ENCODE measurements at places on chromosomes 5 and 9. TPM values are rescaled to one million over a fixed set of nuclear protein-coding genes. Genes with fewer than 3 reads are reported as not detected.

GRCh38 chr9:126000256-126000655 lies 253.1 kb downstream of the PBX3 start:
- H3K36me3 ChIP-seq, result no peaks in the 10 kb centered on the region
- DNase-seq, result no peak
- H3K27ac ChIP-seq, result no peak overlapping the region
- H3K4me3 ChIP-seq, result no peak overlapping the region

GRCh38 chr5:35031276-35031675 lies 16.5 kb downstream of the AGXT2 start:
- no peaks in the 10 kb centered on the region for H3K36me3 ChIP-seq
- no peaks in the 10 kb centered on the region for H3K27me3 ChIP-seq
- no peak for DNase-seq
- no peak overlapping the region for H3K27ac ChIP-seq
- H3K4me3 ChIP-seq, result no peak overlapping the region
- no peaks in the 10 kb centered on the region for H3K4me1 ChIP-seq

DNA sequence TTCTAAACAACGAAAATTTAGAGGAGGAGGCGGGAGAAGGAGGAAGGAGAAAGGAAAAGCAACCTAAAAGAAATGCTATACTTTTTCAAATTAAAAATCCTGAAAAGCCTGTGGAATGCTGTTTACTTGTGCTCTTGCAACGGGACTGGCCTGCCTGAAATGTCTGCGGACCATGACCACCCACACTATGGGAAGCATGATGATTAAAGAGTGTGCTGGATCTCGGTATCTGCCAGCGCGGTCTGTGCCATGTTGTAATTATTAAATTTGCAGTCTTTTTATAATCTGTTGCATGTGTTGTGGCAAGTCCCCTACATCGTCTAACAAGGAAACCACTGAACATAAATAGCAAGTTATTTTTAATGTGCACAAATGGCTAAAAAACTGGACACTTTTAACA lies 111.4 kb downstream of the FANCC start:
- H3K36me3 ChIP-seq, result no peaks in the 10 kb centered on the region
- H3K4me3 ChIP-seq, result no peak overlapping the region
- H3K27me3 ChIP-seq, result no peaks in the 10 kb centered on the region
- H3K27ac ChIP-seq, result no peak overlapping the region
- H3K4me1 ChIP-seq, result peaks cover 7% of the 10 kb centered on the region

Gene SPATA31D4
- polyA plus RNA-seq, result not detected

GRCh38 chr5:177540438-177540837 lies 13.9 kb downstream of the FAM193B start:
- H3K4me3 ChIP-seq, result no peak overlapping the region
- H3K27ac ChIP-seq, result no peak overlapping the region
- peaks cover 29% of the 10 kb centered on the region for H3K36me3 ChIP-seq
- peaks cover 17% of the 10 kb centered on the region for H3K4me1 ChIP-seq

GRCh38 chr9:96877269-96877668 lies 23.0 kb upstream of the ZNF782 start:
- H3K4me3 ChIP-seq, result no peak overlapping the region
- no peaks in the 10 kb centered on the region for H3K36me3 ChIP-seq
- H3K27ac ChIP-seq, result no peak overlapping the region

DNA sequence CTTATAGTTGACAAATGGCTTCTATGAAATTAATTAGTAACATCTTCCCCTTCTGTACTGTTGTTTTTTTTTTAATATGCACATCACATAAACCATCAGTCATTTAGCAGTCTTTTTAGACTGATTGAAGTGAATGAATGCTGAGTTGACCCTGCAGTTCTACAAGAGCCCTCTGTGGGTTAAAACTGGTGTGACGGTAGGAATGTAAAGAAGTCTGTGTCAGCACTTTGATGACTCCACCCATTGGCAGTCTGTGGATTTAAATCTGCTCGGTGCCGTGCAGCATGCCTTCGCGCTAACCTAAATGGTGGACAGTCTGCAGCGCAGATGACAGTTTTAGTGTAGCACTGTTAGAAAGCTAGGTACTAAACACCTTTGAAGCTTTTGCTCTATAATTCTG lies 3.1 kb downstream of the GTF3C4 start:
- peaks cover 8% of the 10 kb centered on the region for H3K36me3 ChIP-seq
- no peak overlapping the region for H3K4me3 ChIP-seq
- DNase-seq, result no peak
- H3K27ac ChIP-seq, result no peak overlapping the region
- no peaks in the 10 kb centered on the region for H3K27me3 ChIP-seq

- no peak overlapping the region for H3K27ac ChIP-seq
- H3K36me3 ChIP-seq, result no peaks in the 10 kb centered on the region
- DNase-seq, result no peak
- no peaks in the 10 kb centered on the region for H3K4me1 ChIP-seq
These were observed 503.9 kb upstream of the DAB2 start for GRCh38 chr5:39928709-39929108.

Gene NSG2
- 460 TPM for polyA plus RNA-seq

GRCh38 chr5:67383451-67383850 lies 186.9 kb upstream of the CD180 start:
- H3K27me3 ChIP-seq, result no peaks in the 10 kb centered on the region
- no peak overlapping the region for H3K4me3 ChIP-seq
- no peak for DNase-seq
- H3K4me1 ChIP-seq, result no peaks in the 10 kb centered on the region
- no peak overlapping the region for H3K27ac ChIP-seq

Gene SPOCK1
- 217 TPM for polyA plus RNA-seq

Gene MCC
- polyA plus RNA-seq, result 19.2 TPM

DNA sequence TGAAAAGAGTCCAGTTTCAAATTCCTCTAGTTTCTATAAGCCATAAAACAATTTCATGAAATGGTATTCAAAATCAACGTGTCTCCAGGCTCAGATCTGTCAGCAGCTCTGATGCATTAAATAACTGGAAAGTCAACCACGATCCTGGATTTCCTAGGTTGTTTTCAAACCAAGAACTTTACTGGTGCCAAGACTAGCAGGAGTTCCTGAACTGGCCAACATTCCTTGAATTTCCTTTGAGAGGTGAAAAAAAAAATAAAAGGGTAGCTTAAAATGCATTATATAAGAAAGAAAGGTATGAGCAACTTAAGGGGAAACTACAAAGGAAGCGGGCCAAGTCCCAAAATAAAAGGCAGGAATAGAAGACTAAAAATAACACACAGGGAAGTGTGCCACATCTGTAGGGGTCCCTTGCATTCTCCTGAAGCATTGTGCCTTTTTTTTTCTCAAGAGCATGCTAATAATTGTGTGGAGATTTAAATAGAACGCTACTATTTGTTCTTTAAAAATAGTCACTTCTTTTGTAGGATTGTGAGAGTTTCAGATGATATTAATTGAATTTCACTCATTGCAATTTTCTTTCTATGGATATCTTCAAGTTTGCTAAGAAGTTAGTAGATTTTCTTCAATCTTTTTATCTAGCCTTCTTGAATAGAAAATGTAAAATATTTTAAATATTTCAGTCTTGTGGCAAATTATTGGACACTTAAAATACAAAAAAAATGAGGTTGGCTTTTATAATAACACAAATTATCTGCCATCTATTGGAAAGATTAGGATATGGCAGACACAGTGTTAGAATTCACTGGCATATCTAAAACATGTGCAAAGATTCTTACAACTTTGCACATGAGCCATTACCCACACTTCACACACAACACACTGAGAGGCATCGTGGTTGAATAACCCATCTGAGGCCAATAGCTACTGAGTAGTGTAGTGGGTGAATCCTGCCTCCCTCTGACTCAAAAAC lies 15.3 kb downstream of the ESM1 start:
- H3K4me1 ChIP-seq, result no peaks in the 10 kb centered on the region
- no peak for DNase-seq
- H3K27me3 ChIP-seq, result no peaks in the 10 kb centered on the region
- H3K27ac ChIP-seq, result no peak overlapping the region
- H3K36me3 ChIP-seq, result no peaks in the 10 kb centered on the region
- no peak overlapping the region for H3K4me3 ChIP-seq

DNA sequence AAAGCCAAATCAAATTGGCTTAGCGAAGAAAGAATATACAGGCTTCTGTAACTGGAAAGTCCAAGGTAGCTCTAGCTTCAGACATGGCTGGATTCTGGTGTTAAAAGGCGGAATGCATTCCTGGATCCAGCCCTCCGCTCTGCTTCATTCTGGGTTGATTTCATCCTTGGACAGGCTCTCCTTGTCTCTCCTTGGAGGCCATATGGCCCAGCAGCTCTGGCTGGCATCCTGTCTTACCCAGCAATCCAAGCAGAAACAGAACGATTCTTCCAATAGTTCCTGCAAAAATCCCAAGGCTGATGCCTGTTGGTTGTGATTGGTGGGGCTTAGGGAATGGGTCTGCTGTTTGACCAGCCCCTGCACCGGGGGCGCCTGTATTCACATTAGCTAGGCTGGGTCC lies 37.0 kb upstream of the SAP30L start:
- H3K27ac ChIP-seq, result no peak overlapping the region
- H3K36me3 ChIP-seq, result peaks cover 19% of the 10 kb centered on the region
- H3K4me1 ChIP-seq, result peaks cover 10% of the 10 kb centered on the region
- no peak for DNase-seq
- no peaks in the 10 kb centered on the region for H3K27me3 ChIP-seq

DNA sequence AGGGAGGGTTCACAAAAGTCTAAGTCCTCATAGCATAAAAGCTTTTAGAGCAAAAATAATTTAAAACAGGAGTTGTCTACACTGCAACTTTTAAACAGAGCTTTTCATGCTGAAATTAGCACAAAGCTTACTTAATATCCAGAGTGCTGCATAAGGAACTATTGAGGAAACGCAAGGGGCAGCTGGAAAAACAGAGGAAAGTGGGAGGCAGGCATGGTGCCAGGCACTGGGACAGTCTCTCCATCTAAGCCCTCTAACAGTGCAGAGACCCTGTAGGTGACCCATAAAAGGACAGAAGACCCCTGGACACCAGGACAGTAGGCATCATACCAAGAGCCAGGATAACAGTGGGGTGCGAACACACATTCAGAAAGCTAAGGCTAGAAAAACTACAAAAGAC lies 49.3 kb downstream of the ADAMTS12 start:
- H3K27ac ChIP-seq, result no peak overlapping the region
- no peaks in the 10 kb centered on the region for H3K27me3 ChIP-seq
- no peak overlapping the region for H3K4me3 ChIP-seq
- no peaks in the 10 kb centered on the region for H3K4me1 ChIP-seq

DNA sequence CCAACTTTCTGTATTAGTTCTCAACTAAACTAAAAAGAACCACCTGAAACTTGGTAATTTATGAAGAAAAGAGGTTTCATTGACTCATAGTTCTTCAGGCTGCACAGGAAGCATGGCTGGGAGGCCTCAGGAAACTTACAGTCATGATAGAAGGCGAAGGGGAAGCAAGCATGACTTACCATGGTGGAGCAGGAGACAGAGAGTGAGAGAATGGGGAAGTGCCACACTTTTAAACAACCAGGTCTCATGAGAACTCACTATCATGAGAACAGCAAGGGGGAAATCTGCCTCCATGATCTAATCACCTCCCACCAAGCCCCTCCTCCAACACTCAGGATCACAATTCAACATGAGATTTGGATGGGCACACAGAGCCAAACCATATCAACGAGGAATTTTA lies 123.5 kb downstream of the DEPDC1B start:
- no peaks in the 10 kb centered on the region for H3K36me3 ChIP-seq
- no peak overlapping the region for H3K4me3 ChIP-seq
- H3K27ac ChIP-seq, result no peak overlapping the region
- H3K27me3 ChIP-seq, result no peaks in the 10 kb centered on the region

- H3K4me1 ChIP-seq, result no peaks in the 10 kb centered on the region
- H3K4me3 ChIP-seq, result no peak overlapping the region
- no peaks in the 10 kb centered on the region for H3K27me3 ChIP-seq
- no peak overlapping the region for H3K27ac ChIP-seq
These were observed 181.2 kb downstream of the MACROH2A1 start for GRCh38 chr5:135217669-135218485.

DNA sequence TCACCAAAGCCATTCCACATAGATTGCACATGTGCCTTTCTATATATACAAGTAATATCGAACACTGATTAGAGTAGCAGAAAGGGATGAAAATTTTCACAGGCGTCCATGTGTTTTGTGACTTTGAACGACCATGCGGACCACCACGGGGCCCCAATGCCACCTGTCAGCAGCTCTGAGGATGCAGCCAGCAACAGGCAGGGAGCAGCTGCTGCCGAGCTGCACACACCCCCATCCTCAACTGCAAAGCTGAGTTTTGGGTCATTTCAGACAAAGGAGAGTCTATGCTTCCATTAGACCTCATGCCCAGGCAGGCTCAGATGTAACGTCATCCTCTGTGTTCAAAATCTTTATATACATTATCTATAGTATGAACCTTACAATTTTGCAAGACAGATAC lies 503.8 kb downstream of the IRX1 start:
- H3K36me3 ChIP-seq, result no peaks in the 10 kb centered on the region
- H3K4me1 ChIP-seq, result peaks cover 3% of the 10 kb centered on the region
- no peaks in the 10 kb centered on the region for H3K27me3 ChIP-seq
- no peak for DNase-seq

- no peak for DNase-seq
- no peaks in the 10 kb centered on the region for H3K27me3 ChIP-seq
- no peak overlapping the region for H3K4me3 ChIP-seq
- H3K27ac ChIP-seq, result no peak overlapping the region
These were observed 1.8 kb downstream of the SLC28A3 start for GRCh38 chr9:84338792-84339191.

- no peaks in the 10 kb centered on the region for H3K36me3 ChIP-seq
- no peak overlapping the region for H3K4me3 ChIP-seq
- no peaks in the 10 kb centered on the region for H3K27me3 ChIP-seq
- no peak for DNase-seq
- H3K27ac ChIP-seq, result no peak overlapping the region
These were observed 720.6 kb downstream of the PTPRD start for GRCh38 chr9:9892217-9892616.

DNA sequence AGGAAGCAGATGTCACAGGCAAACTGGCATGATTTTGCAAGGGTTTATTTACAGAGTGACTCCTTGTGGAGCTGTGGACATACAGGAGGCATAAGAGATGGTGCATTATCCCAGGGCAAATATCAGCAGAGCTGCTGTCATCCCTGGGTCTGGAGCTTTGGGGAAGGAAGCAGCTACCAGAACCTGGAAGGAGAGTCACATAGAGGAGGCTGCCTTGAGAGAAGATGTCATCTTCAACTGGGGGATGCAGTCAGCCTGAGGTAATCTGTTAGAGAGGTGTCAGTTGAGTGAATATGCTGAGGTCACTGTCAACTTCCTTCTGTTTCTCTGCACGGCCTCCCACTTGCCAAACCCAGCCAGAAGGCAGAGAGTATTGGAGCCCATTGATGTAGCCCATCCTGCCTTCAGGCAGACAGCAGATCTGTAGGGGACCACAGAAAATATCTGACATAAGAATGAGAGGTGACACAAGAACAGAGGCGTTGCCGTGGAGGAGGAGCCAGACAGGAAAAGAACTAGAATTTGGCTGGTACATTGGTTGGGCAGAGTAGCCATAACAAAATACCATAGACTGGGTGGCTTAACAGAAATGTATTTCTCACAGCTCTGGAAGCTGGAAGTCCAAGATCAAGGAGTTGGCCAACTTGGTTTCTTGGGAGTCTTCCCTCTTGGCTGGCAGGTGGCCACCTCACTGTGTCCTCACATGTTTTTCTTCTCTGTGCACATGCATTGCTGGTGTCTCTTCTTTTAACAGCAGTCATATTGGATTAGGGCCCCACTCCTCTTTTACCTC lies 102.8 kb downstream of the SNX18 start:
- H3K36me3 ChIP-seq, result no peaks in the 10 kb centered on the region
- H3K27me3 ChIP-seq, result no peaks in the 10 kb centered on the region
- no peak for DNase-seq
- H3K4me1 ChIP-seq, result peaks cover 17% of the 10 kb centered on the region
